Occipital lobe (tissue), 3 donors: ENCODE measurements at places on chromosomes 5 and 9. TPM values are rescaled to one million over a fixed set of nuclear protein-coding genes. Genes with fewer than 3 reads are reported as not detected.

- no peak for DNase-seq
Measured at GRCh38 chr5:108344103-108344822, 37.6 kb downstream of the FBXL17 start.

Gene SLC25A25
- total RNA-seq: 36.0 TPM

- DNase-seq: no peak
Measured at GRCh38 chr5:158431369-158432029, 572.6 kb upstream of the CLINT1 start.

Gene SYK
- total RNA-seq: 1.9 TPM

GRCh38 chr5:98905857-98906688 lies 22.7 kb downstream of the CHD1 start:
- no peak for DNase-seq
